ENCODE measurements at places on chromosomes 4 and X.

GRCh38 chrX:112968351-112969133 lies 127.9 kb upstream of the AMOT start:
- DNase-seq, result no peak

DNA sequence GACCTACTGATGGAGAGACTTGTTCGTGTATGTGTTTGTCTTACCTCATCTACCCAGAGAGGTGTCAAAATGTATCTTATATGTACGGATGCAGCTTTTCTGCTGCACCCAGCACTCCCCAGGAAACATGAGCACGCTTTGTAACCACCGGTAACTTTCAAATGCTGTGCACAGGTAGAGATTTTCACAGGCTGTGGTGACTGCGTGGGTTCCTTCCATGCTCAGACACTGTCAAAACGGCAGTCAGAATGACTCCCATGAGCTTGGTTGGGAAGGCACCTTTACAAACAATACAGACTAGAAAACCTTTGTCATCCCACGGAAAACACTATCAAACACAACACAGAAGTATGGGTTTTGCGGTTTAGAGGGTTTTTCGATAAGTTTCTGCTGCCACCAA lies 28.2 kb downstream of the F11 start:
- no peak for DNase-seq

GRCh38 chr4:150962245-150962644 lies 52.8 kb downstream of the LRBA start:
- DNase-seq, result no peak

GRCh38 chrX:13768939-13769338 lies 34.4 kb downstream of the OFD1 start:
- no peak for DNase-seq

DNA sequence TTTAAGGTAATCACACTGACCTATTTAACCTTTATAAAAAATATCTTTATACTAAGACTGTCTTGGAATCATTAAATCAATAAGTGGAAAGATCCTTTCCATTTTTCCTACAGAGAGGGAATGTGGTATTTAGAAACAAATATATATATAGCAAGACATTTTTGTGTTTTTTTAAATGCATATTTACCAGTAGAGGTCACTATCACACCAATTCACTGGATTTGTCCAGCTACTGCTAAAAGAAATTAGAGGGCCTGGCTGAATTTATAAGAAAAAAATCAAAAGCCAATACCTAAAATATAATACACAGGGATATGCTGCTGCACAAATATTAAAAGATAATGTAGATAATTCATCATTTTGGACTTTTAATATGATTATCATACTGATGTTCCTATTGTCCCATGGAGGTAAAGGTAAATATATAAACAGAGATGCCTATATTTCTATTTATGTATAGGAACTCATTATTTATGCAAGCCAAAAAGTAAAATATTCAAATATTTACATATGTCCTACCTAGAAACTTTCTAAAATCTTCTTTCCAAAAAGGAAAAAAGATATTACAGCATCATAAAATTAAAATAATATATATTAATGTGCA lies 69.5 kb downstream of the PDE5A start:
- no peak for DNase-seq

GRCh38 chr4:21544415-21544814 lies 404.2 kb downstream of the KCNIP4 start:
- DNase-seq, result no peak

GRCh38 chrX:151516538-151517187 lies 46.8 kb upstream of the PASD1 start:
- DNase-seq, result no peak

GRCh38 chr4:74190919-74191397 lies 33.0 kb downstream of the MTHFD2L start:
- DNase-seq, result no peak

DNA sequence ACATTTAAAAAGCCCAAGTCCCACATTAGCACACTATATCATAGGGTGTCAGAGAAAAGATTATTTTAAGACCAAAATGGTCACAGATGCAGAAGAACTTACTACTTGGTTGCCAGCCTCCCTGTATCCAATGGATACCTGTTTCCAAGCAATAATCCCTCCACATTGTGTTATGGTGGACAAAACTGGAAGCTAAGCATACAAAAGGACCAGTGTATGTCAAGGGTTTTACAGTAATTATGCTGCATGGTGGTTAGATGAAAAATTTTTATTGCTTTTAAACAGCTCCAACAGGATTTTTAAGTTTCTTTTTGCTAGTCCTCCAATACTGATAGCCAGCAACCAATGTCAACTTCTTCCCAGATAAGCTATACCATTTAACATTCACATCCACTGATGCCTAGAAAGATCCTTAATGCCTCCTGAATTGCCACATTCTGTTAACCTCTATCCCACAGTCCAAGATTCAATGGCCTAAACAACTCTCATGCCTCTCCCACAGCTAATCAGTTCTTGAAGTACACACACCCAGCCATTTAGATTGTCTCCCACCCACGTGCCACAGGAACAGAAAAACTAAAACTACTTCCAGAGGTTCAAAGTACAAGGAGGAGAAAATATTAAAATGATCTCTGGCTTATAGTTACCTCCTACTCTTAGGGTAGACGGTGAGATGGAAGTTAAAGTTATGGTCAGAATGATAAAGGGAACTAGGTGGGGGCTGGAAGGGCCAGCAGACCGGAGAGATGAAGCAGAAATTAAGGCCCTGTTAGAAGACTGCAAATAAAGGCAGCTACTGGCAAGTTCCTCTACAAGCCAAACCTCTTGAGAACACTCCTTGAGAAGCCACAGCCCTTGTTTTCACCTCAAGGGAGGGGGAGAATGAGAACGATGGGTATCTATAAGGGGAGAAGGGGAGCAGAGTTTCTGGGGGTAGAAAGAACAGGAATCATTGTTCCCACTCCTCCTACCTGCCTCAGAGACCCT lies 5.5 kb downstream of the MED14 start:
- no peak for DNase-seq

- no peak for DNase-seq
These were observed 88.3 kb downstream of the NHSL2 start for GRCh38 chrX:71998836-71999509.

DNA sequence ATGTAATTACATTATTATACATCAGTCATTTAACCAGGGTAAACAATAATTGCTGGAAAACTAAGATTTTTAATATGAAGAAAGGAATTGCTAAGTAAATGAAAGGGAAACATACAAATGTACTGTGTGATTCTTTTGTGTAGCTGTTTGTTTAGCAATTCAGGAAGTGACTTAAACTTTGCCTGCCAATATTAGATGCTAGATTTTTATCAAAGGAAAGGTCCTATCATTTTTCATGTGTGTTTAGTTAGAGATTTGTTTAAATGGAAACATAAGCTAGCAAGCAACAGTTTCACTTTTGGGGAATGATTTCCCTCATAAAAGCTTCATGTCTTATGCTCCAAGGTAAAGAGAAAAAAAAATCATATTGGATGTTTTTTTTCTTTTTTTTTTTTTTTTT lies 95.1 kb upstream of the LIMCH1 start:
- DNase-seq, result no peak

- peak; percentile 6 for DNase-seq
These were observed 738.3 kb upstream of the FRG1 start for GRCh38 chr4:189202182-189202868.

GRCh38 chrX:155441097-155441496 lies 17.3 kb downstream of the F8A3 start:
- DNase-seq, result no peak

GRCh38 chrX:124665621-124666400 lies 319.4 kb downstream of the SH2D1A start:
- no peak for DNase-seq

GRCh38 chr4:64940698-64941097 lies 531.4 kb upstream of the TECRL start:
- DNase-seq, result no peak

DNA sequence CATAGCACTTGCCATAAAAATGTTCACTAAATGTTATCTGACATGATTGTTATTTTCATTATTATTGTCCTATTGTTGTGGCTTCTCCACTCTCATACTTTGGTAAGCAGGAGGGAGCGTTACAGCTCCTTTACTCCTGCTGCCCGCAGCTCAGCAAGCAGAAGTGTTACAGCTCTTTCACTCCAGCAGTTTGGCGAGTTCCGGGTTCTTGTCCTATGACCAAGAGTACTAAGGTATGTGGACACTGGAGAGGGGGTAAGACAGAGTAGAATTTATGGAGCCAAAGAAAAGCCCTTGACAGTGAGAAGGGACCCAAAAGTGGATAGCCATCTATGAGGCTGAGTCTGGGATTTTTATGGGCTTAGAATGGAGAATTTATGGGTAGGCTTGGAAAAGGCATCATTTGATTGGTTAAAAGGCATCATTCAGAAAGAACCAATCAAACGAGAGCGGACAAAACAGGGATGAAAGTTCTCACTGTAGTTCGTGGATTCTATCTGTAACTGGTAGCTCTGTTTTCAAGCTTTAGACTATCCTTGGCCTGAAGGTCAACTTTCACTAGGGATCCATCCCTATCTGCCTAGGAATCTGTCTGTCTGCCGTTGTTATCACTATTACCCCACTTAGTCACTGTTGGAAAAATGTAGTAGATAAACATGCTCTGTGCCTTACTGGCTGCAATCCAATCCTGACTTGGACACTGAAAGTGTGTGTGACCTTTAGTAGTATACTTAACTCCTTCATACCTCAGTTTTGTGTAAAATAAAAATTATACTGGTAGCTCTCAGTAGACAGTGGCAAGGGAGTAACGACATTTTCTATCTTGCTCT lies 545.6 kb upstream of the LCORL start:
- DNase-seq, result no peak

- no peak for DNase-seq
These were observed 99.0 kb upstream of the MAML3 start for GRCh38 chr4:140252742-140253555.

Data from thoracic aorta (tissue), 2 donors.